Renal cortex interstitium (tissue), 15 donors: ENCODE measurements at places on chromosomes 16 and 17.

DNA sequence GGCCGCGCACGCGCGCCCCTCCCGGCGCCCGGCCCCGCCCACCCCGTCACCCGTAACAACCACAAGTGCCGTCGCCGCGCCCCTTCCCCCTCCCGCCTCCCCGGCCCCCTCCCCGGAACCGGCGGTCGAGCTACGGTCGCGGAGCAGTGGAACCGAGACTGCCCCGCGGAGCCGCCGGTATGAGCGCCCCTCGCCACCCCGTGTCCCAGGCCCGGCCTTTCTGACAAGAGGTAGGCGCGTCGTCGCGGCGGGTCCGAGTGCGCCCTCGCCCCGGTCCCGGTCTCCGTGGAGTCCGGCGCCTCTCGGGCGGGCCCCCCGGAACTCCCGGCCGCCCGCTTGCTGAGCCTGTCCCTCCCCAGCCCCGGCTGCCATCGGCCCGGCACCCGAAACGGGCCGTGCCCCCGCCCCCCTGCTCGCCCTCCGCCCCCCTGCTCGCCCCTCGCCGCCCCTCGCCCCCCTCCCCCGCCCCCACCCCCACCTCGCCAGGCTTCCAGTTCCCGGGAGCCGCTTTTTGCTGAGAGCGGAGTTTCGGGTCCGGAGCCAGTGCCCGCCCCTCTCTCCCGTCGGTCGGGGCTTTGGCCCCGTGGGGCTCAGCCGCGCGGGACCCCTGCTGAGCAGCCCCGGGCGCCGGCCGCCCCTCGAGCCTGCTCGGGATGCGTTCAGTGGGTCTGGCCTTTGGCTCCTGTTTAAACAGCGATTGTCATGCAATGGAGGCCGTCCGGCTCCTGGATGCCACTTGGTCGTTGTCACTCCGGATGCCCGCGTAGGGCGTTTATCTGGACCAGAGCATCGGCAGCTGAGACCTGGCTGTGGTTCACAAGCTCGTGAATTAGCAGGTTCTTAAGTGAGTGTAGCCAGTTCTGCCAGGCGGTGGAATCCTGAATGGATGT, at the start of gene SEC14L1:
Gene SEC14L1 (plus strand): TSS at position 92 of the 890 bp plus-strand sequence. CDS start 2,628 bp downstream, outside the sequence.
- no peak for DNase-seq

DNA sequence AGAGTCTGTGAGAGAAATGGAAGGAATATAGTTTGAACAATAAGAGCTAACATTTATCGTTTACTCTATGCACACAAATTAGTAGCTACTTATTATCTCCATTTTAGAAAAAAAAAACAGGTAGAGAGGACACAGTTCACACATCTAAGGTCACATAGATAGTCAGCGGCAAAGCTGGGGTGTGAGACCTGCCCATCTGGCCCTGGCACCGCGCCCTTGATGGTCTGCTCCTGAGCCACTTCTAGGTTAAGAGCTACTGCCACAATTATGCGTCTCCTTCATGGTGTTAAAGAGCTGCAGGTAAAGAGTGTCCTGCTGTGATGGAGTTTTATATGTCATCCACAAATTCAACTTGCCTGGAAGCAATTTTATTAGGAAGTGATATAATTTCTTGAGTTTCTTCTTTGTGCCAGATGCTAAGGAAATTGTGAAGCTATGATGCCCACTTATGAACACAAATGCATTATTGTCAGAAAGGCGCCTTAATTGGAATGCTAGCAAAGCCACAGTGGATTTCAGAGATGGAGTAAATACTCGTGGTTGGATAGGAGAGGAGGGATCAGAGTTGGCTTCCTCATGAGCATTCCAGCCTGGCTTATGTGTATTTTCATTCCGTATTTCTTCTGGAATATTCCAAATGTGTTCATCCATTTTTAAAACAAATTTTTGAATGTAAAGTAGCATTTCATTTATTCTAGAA, 21.3 kb upstream of the MFSD6L start:
- DNase-seq = no peak

DNA sequence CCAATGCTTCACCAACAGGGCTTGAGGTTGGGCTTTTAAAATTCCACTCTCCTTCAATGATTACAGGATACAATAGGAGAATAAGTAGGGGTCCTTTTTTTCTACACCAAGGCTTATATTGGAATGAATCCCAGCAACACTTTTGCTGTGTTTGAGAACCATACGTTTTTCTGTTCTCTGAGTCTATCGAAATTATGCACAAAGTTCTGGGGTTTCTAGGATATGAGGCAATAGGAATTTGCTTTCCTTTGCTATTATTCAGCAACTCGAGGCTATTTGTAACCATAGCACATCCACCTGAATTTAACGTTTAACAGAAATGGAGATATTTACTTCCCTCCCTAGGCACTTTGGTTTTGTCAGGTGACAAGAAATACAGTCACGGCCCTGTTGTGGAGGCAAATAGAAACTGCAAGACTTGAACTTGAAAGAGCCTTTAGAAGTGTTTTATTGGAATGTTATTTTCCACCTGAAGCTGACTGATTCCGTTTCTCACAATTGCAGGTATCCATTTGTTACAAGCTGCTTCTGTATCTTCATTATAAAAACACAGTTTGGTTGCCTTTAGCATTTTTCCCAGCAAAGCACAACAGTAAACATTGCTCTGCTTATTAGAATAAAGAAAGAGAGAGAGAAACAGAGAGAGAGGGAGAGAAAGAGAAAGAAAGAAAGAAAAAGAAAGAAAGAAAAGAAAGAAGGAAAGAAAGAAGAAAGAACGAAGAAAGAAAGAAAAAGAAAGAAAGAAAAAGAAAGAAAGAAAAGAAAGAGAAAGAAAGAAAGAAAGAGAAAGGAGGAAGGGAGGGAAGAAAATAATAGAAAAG, 109.6 kb downstream of the HS3ST3A1 start:
- DNase-seq = no peak

GRCh38 chr16:27330542-27330941, 16.8 kb downstream of the IL4R start:
- no peak for DNase-seq

GRCh38 chr17:63555500-63556156, 5.4 kb downstream of the DCAF7 start:
- DNase-seq = no peak

- no peak for DNase-seq
Measured at GRCh38 chr17:57102122-57102521, 17.1 kb downstream of the AKAP1 start.

- no peak for DNase-seq
Measured at GRCh38 chr17:53149316-53149715, 673.4 kb upstream of the KIF2B start.

GRCh38 chr16:68037841-68038597, 14.9 kb downstream of the DUS2 start:
- no peak for DNase-seq

DNA sequence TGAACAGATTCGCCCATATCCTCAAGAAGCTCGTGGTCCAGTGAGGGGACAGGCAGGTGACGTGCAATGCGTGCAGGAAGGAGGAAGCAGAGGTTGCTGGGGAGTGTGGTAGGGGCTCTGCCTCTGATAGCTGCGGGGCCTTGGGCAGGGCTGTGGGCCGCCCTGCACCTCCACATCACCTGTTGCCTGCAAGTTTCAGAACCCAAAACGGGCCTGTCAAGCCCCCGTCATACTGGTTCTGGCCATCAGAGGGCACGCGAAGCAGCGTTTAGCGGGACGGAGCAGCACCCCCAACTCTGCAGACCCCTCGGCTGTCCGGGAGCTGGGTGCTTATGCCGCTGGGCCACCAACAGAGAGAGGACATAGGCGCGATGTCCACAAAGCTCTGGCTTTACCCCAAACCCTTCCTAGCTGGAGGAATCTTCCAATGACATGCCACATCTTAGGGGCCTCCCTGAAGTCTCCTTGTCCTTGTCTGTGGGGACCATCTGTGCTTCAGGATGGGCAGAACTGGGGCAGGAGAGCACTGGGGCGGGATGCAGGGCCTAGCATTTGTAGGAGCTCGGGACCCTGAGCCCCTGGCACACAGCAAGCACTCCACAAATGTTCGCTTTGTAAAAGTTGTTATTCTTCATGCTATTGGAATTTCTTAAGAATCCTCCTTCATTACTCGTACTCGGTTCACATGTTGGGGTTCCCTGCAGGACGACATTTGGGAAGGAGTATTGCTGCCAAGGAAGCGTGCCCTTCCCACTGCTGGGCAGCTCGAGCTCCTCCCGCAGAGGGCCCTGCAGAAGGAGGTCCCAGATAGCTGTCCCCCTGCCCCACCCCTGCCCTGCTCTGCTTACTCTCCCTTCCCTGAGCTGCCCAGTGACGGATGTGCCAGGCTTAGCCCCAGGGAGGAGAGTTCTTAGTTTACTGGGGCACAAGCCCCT, 64.3 kb downstream of the CNGB1 start:
- DNase-seq = no peak

GRCh38 chr16:57021757-57022156, 32.4 kb downstream of the NLRC5 start:
- DNase-seq = no peak

DNA sequence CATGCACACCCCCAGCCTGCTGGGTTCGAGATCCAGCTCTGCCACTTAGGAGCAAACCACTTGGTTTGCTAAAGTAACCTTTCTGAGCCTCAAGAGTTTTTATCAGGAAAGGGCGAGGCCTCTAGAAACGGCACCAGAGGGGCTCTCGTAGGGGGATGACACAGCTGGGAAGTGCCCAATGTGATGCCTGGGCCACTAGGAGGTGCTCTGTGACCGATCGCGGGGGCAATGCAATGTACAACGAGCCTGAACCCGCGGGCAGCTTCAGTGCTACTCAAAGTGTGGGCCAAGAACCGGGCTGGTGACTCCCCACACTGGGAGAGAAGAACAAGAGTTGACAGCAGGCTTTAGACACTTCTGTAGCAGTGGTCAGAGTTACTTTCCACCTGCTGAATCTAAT, 9.4 kb downstream of the C16orf89 start:
- no peak for DNase-seq

- no peak for DNase-seq
Measured at GRCh38 chr17:1709971-1710806, at the start of gene TLCD2. Gene TLCD2, minus strand, starts transcription at chr17:1710377. Its CDS starts 135 bp downstream, at chr17:1710242.

DNA sequence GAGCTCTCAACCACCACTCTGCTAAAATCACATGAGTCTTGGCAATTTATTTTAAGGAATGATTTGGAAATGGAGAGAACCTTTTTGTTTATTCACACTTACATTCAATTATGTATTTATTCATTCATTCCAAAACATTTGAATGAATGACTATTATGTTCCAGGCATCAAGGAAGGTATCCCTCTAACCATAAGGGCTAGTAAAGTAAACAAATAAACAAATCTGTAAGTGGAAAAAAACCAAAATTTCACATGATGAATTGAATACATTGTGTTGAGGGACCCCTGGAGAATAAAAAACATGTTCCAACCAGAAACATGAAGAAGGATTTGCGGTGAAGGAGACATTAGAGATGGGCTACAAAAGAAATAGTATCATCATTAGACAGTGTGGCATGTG, 677.8 kb downstream of the TOX3 start:
- DNase-seq = no peak

GRCh38 chr17:21119247-21119918, 7.4 kb upstream of the DHRS7B start:
- peak; percentile 44 for DNase-seq
